ENCODE measurements at places on chromosomes 5 and 9.

DNA sequence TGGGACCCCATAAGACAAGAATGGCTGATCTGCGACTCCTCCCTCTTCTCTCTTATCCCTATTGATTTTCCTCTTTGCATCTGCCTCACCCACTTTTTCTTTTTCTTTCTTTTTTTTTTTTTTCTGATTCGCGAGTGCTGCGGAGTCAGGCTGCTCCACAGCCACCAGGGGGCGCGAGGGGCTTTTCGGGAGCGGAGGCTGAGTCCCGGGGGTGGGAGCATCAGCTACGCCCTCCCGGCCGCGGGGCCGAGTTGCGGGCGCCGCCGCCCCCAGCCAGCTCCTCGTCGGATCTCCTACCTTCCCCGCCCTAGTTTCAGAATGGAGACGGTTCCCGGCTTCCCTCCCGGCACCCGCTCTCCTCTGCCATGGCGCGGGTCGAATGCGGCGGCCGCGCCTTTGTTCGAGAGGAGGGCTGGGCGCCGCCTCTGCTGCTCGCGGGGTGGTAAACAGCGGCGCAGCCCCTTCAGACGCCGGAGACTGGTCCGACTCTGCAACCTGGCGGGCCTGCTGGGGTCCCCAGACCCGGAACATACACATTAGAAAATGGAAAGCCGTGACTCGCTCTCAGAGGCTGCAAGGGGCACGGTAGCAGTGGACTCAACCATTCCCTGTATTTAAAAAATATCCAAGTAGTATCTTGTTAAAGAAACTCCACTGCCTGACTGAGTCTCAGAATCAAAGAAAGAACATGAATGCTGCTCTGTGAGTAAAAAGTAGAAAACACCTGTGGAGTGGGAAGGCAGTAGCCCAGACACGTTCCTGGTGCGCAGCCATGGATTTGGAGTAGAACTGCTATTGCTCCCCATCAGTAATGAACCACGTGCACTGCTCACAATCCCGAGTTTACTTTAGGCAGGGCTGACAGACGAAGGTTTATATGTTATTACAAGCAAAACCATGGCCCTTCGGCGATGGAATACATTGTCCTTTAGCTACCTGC is 55.7 kb downstream of the DPYSL3 start:
- DNase-seq = peak; percentile 65

DNA sequence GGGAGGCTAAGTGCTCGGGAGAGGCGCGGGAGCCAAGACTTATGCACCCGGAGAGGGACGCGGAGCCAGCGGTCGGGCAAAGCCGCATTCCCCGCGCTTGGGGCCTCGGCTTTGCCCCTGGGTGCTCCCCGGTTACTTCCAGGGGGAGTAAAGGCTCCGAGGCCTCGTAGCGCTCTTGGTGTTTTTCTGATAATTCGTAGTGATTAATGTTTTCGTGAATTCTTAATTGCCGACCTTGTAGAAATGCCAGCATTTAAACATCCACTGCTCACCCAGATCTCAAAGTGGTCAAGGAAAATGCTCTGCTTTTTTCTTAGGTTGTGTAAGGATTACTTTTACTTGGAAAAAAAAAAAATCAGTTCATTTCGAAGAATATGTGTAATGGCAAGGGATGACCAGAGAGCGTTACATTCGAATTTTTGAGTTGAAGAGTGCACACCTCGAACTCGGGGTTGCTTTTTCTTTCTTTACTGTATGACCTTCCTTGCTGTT is 654 bp upstream of the TUT7 start:
- no peak for DNase-seq

GRCh38 chr5:54883374-54884194 is 101.8 kb downstream of the ESM1 start:
- peak; percentile 26 for DNase-seq

GRCh38 chr9:113708821-113709713 is 167.0 kb upstream of the ZNF618 start:
- no peak for DNase-seq

GRCh38 chr9:130191749-130192120 is 19.5 kb downstream of the NCS1 start:
- DNase-seq = no peak
